T follicular helper cell (primary cell): ENCODE measurements at places on chromosomes 11 and 22.

- DNase-seq: no peak
Observed at GRCh38 chr11:64379160-64379559, 20.2 kb downstream of the RPS6KA4 start.

- no peak for DNase-seq
Observed at GRCh38 chr11:74731301-74732094, at the start of gene CHRDL2. TSS of gene CHRDL2 (minus strand) at chr11:74731426. CDS start at chr11:74730888, 538 bp downstream.

DNA sequence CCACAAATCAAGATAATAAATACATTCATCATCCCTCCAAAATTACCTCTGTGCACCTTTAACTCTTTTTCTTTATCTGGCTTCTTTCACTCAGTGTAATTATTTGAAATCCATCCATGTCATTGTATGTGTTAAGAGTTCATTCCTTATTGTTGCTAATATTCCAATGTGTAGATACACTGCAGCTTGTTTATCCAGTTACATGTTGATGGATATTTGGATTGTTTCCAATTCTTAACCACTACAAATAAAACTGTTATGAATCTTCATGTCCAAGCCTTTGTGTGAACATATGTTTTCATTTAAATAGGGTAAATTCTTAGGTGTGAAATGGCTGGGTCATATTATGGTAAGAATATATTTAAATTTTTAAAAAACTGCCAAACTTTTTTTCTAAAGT is 323.3 kb upstream of the NCAM1 start:
- DNase-seq: no peak

- DNase-seq: no peak
Observed at GRCh38 chr11:84681456-84681855, 945.7 kb downstream of the DLG2 start.

DNA sequence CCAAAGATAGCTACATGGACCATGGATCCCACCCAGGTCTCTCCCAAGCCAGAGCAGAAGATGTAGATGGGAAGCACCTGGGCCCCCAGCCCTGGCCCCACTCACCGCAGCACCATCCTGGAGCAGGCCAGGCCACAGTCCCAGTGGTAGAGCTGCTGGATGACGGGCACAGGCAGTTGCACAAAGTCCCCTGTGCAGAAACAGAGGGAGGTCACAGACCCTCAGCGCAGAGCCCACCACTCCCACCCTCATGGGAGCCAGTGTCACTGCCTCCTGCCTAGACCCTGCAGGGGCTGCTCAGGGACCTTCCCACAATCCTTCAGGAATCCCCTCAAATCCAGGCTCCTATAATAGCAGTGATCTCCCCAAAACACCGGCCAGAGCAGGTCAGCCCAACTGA is 6.1 kb downstream of the GUCD1 start:
- no peak for DNase-seq

DNA sequence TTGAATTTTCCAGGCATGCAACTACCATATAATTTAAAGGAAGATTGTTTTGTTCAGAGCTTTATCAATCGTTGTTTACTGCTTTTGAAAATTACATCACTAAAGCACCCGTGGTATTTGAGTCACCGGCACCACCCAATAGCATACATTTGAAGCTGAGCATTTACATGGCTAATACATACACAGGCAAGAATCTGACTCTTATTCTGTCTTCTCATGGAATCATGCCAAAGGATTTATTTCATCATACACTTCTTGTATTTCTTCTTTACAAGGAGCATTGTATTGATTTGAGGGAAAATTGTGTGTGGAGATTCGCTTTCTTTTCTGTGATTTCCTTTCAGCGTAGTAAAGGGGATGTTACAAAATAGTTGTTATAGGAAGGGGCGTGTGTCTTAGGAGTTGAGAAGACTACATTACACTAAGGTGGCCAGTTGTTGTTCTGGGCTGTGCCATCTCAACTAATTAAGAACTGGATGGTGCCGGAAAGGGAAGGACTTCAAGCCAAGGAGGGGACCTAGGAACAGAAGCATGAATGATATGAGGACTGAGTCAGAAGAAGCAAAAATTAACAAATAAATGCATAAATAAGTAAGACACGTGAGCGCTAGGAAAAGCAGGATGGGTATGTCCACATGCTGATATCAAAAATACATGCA is 12.9 kb upstream of the CD3E start:
- DNase-seq: no peak
